HFFc6 (cell line): ENCODE measurements at places on chromosomes 11 and 22.

- DNase-seq = no peak
Measured at GRCh38 chr11:36007127-36007655, 63.3 kb downstream of the LDLRAD3 start.

DNA sequence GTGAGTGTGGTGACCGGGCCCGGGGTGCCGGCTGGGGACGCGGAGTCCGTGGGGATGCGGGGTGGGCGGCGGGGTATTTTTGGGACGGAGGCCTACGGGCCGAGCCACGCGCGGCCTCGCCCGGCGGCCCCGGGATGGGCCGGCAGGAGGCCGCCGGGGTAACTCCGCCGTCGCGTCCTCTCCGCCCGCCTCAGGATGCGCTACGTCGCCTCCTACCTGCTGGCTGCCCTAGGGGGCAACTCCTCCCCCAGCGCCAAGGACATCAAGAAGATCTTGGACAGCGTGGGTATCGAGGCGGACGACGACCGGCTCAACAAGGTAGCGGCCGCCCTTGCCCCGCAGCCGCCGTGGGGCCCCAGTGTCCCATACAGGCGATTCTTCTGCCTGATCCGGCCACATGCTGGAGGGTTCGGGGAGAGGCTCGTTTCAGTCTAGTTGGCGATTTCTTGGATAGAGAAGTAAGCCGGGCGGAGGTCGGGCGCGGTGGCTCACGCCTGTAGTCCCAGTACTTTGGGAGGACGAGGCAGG is 337 bp downstream of the RPLP2 start:
- no peak for DNase-seq

DNA sequence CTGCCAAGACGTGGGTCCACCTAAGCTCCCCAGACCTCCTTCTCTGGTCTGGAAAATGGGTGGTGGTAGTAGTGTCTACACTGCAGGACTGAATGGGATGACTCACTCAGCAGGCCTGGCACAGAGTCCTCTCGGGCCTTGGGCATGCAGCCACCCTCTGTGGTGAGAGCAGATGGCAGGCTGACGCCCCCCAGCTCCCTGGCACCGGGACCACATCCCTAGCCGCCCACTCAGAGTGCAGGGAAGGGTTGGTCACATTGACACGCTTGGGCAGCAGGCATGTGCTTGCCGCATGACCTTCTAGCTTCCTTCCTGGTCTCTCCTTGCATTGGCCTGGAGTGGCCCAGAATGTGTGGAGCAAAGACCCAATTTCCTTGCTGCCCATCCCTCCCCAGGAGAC is 30.7 kb upstream of the PRODH start:
- DNase-seq = no peak

GRCh38 chr11:36214480-36214879 is 74.7 kb downstream of the COMMD9 start:
- no peak for DNase-seq

DNA sequence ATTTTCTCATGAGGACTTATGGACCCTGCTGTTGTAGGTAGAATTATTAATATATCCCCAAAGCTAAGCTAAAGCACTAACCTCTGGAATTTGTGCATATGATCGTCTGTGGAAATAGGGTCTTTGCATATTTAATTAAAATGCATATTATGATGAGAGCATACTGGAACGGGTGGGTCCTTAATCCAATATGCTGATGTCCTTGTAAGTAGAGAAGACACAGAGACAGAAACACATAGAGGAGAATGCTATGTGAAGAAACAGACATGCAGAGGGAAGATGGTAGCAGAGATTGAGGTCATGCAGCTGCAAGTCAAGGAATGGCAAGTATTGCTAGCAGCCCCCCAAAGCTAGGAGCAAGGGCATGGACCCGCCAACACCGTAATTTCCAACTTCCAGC is 439.2 kb downstream of the LRRC4C start:
- no peak for DNase-seq

- no peak for DNase-seq
Measured at GRCh38 chr22:36660931-36661330, 42.6 kb downstream of the CACNG2 start.

GRCh38 chr11:9459667-9460321 is 1.0 kb upstream of the ZNF143 start:
- DNase-seq = peak; percentile 2

GRCh38 chr11:129972611-129973010 is 30.0 kb downstream of the PRDM10 start:
- no peak for DNase-seq

DNA sequence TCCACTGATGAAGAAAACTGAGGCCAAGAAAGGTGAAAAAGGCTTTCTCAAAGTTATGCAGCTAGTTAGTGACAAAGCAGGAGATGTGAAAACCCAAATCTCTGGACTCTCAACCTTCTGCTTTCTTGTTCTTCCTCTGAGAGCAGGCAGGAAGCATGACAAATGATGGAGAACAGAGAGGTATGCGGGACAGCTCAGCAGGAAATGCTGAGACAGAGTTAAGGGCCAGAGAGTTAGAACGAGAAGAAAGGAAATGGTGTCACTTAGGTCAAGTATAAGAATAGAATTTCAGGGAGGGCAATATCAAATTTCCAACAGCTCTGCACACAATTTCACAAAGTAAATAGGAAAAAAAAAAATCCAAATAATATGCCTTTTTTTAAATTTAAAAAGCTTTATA is 67.6 kb upstream of the ARHGAP42 start:
- DNase-seq = no peak

DNA sequence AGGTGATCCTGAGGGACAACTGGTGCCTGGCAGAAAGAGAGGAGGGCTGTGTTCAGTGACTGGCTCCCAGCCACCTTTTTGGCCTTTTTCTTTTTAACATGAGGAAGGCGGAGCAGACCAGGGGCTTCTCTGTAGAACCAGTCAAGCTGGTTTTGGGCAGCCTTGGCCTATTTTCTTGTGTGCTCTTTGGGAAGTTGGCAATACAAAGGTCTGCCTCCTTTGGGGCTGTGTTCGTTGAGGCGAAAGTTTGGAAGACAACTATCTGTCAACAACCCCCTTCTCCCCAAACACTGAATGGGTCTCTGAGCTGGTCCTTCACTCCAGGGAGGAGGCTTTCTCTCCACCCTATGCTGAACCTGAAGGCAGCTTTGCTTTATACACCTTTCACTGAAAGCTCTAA is 8.5 kb downstream of the MARK2 start:
- no peak for DNase-seq

DNA sequence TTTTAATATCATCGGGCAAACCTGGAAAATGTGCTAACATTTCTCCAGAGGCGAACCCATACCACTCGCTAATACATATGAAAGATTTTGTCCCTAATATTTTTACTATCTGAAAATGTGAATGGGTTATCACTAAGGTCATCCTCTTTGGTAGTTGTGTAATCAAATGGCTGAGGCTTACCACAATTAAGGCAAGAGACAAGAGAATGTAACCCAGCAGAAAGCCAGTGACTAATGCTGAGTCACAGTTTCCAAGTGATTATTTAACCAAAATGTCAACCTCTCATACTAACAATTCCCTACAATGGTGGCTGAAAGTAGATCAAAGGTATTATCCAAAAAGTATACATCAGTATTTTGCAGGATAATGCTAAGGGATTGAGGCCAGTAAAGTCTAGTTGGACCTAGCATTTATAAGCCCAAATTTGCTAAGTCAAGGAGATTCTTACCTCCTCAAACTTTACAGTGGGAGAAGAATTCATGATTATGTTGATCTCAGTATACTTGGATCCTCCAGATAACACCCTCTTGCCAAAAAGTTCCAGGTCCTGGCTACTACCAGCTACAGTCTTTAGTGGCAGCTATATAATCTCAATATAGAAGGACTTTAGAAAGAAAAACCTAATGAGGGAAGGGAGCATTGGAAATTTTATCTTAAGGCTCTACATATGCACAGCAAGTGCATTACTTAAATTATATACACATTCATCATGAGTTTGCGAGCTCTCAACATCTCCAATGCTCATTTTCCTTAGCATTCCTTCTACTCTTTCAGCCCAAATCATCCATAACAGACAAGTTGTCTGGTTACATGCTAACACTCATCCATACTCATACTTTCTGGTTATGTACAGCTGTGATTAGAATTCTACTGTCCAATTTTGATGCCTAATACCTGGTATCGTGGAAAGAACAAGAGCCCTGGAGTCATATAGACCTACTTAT is 25.4 kb downstream of the SIK3 start:
- DNase-seq = peak; percentile 93

DNA sequence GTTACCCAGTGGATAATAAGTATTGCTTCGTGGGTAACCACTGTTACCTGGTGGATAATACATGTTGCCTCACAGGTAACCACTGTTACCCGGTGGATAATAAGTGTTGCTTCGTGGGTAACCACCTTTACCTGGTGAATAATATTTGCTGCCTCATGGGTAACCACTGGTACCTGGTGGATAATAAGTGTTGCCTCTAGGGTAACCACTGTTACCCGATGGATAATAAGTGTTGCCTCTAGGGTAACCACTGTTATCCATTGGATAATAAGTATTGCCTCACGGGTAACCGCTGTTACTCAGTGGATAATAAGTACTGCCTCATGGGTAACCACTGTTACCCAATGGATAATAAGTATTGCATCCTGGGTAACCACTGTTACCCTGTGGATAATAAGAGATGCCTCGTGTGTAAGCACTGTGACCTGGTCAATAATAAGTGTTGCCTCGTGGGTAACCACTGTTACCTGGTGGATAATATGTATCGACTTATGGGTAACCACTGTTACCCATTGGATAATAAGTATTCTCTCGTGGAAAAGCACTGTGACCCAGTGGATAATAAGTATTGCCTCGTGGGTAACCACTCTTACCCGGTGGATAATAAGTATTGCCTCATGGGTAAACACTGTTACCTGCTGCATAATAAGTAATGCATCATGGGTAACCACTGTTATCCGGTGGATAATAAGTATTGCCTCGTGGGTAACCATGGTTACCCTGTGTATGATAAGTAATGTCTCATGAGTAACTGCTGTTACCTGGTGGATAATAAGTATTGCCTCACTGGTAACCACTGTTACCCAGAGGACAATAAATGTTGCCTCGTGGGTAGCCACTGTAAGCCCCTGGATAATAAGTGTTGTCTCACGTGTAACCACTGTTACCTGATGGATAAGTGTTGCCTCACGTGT is 20.1 kb upstream of the NXPE4 start:
- DNase-seq = no peak

DNA sequence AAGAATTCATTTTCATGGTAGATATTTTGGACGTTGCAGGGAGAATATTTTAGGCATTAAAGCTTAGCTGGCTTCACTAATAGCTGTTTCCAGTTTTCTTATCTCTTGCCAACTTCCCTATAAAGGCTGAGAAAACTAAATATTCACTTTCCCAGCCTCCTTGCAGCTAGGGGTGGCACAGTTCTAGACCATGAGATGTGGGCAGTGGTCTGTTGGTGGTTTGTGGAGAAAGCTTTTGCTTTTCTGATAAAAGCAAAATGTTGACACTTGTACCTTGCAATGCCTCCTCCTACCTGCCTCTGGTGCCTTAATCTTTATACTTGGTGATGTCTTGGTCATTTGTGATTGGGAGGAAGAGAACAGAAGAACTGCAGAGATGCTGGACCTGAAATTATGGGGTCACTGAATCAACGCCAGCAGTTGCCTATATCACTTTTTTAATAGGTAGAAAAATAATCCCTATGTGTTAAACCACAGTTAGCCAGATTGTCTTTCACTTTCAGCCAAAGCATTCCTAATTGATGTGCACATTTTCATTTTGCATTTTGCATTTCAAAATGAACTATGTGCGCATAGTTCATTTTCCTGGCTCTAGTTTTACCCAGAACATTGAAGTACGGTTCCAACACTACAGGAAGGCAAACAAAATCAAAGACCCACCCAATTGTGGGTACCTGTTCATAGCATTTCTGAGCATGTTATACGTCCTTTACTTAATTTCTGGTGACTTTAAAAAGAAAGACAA is 24.9 kb upstream of the ABTB2 start:
- no peak for DNase-seq

- no peak for DNase-seq
Measured at GRCh38 chr11:10428453-10428852, 26.6 kb upstream of the AMPD3 start.

- no peak for DNase-seq
Measured at GRCh38 chr11:128551058-128551457, 36.3 kb downstream of the ETS1 start.

GRCh38 chr11:120696597-120697218 is 185.2 kb downstream of the GRIK4 start:
- no peak for DNase-seq

GRCh38 chr11:68956142-68956541 is 24.6 kb downstream of the MRGPRD start:
- no peak for DNase-seq

- DNase-seq = peak; percentile 69
Measured at GRCh38 chr11:102940714-102941588, 14.6 kb downstream of the MMP13 start.

DNA sequence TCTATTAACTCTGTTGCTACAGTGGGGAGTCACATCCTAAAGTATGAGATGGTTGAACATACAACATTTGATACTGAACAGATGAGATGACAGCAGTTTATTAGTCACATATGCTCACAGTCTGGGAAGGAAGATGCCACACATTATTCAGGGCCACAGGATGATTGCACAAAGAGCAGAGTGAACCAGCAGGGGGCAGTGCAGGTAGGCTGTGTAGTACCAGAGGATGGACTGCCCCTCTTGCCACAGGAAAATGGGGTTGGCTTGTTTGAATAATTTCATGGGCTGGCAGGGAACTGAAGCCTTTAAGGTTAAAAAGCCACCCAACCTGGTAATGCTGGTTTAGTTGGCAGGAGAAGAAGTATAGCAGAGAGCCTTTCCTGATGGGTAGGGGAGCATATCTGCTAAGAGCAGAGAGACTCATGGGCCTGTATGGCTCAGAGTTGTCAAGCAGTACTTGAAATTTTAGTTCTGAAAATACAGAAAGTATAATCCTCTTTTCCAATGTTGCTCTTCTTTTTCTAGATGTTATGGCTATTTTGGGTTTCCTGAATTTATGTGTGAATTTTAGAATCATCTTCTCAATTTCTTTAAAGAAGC is 180.4 kb upstream of the B3GAT1 start:
- no peak for DNase-seq

GRCh38 chr11:126703662-126704061 is 296.9 kb downstream of the KIRREL3 start:
- no peak for DNase-seq

DNA sequence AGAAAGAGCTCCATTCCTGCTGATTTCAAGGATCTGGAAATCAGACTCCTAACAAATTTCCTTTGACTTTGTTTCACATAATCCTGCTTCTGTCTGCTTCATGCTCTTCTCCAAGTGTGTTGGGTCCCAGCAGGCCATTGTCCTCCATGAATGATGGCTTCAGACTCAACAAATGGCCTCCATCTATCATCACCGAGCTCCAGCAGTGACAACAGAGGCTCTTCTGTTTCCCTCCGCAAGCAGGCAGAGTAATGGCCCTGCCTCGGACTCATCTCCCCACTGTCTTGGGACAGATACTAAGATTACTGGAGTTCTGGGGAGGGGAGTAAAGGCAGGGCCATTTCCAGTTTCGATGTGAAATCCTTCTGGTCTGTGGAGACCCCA is 127.3 kb downstream of the TENM4 start:
- DNase-seq = no peak

- DNase-seq = no peak
Measured at GRCh38 chr22:36366291-36366708, 21.5 kb downstream of the MYH9 start.

- DNase-seq = no peak
Measured at GRCh38 chr22:33984656-33985285, 64.5 kb upstream of the LARGE1 start.

- no peak for DNase-seq
Measured at GRCh38 chr11:113373981-113374560, 13.5 kb upstream of the ANKK1 start.
